ENCODE measurements at places on chromosomes 12 and 14. TPM values are rescaled to one million over a fixed set of nuclear protein-coding genes. Genes with fewer than 3 reads are reported as not detected.

Gene ASCL1
- not detected for total RNA-seq

DNA sequence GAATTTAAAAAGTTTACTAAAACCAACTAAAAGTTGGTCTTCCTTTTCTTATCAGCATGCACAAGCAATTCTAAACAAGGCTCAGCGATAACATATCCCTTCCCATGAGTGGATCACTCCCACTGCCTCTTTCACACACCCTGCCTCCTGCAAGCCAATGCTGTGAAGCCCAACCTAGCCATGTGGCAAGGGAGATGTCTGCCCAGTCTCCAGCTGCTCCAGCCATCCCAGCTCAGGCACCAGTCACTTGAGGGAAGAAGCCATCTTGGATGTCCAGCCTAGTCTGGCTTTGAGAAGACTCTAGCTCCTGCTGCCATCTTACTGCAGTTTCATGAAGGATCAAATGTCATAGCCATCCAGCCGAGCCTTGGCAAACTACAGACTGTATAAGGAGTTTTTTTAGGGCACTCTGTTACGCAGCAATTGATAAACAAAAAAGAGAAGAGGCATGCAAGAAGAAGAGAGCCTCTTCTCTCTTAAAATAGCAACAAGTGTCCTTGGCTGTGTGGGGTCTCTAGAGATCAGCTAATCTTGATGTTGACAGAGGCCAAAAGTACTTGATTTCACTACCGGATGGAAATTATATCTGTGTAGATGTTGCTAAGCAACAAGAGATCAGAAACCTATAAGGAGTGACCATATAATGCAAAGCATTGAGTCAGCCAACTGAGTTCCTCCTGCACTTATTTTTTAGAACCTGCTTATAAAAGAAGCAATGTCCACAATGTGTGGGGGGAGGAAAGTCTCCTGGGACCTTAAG, 108.9 kb downstream of the PTCSC3 start:
- no peaks in the 10 kb centered on the region for H3K4me1 ChIP-seq
- no peak for DNase-seq
- H3K27me3 ChIP-seq = peaks cover 19% of the 10 kb centered on the region
- no peaks in the 10 kb centered on the region for H3K36me3 ChIP-seq
- no peak overlapping the region for H3K27ac ChIP-seq
- H3K4me3 ChIP-seq = no peak overlapping the region

Gene NELL2
- 61.9 TPM for total RNA-seq

- no peaks in the 10 kb centered on the region for H3K36me3 ChIP-seq
- H3K4me1 ChIP-seq = no peaks in the 10 kb centered on the region
- DNase-seq = no peak
- no peak overlapping the region for H3K27ac ChIP-seq
These were observed 16.3 kb downstream of the SIX4 start for GRCh38 chr14:60707858-60708257.

DNA sequence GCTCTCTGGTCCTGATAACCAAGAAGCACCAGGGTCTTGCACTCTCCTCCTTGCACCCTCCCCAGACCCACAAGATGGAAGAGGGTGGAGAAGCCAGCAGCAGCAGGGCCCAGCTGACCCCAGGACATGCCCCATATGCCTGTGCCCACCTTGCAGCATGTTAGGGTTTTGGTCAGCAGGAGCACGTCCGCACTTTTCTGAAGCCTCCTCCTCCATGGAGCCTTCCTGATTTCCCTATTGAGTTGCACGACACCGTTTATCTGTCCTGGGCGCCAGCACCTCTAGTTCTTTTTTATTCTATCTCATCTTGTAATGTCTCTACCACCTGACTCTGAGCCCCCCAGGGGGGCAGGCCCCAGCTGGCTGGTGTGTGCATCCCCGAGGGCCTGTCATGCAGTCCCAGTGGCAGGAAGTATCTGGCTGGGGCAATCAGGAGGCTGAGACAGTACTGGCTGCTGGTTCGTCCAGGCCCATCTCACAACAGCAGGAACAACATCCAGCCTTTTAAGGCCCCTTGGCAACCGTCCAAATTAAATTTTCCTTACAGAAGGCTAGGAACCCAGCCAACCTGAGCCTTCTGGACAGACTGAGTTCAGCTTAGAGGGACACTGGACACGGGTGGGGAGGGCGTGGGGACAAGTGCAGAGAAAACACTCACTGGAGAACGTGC, 39.6 kb downstream of the CCDC85C start:
- no peak for DNase-seq
- no peaks in the 10 kb centered on the region for H3K27me3 ChIP-seq
- H3K4me1 ChIP-seq = no peaks in the 10 kb centered on the region
- H3K36me3 ChIP-seq = no peaks in the 10 kb centered on the region
- H3K27ac ChIP-seq = no peak overlapping the region

DNA sequence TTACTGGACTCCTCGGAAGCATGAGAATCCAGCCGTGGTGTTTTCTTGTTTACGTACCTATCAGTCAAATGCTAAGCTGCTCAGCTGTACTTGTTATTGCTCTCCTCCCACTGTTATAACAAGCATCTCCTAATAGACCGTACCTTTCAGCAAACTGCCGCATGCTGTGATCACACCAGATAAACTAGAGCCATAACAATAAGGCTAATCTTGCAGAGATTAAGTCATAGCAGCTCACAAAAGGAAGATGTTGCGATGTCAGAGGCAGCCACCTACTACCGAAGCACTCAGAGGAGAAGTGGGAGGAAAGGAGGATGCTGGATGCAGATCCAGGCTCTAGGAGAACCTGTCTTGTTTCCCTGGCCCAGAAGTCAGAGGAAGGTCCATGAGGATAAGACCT, 196.0 kb downstream of the GALC start:
- peaks cover 5% of the 10 kb centered on the region for H3K27me3 ChIP-seq
- H3K4me1 ChIP-seq = no peaks in the 10 kb centered on the region
- no peak for DNase-seq
- no peaks in the 10 kb centered on the region for H3K36me3 ChIP-seq
- no peak overlapping the region for H3K27ac ChIP-seq

All from activated naive CD4-positive, alpha-beta T cell treated with anti-CD3 and anti-CD28 coated beads for 36 hours (primary cell).